ENCODE measurements at places on chromosomes 3 and 15. TPM values are rescaled to one million over a fixed set of nuclear protein-coding genes. Genes with fewer than 3 reads are reported as not detected.

CPNE9 gene
- 1.2 TPM for total RNA-seq

- H3K4me1 ChIP-seq: peaks cover 40% of the 10 kb centered on the region
- H3K4me3 ChIP-seq: no peak overlapping the region
- peak overlapping the region; percentile 73 for H3K27ac ChIP-seq
- DNase-seq: no peak
Observed at GRCh38 chr3:23856286-23856685, 50.5 kb downstream of the UBE2E1 start.

- no peaks in the 10 kb centered on the region for H3K27me3 ChIP-seq
- H3K4me1 ChIP-seq: no peaks in the 10 kb centered on the region
- no peaks in the 10 kb centered on the region for H3K36me3 ChIP-seq
- H3K4me3 ChIP-seq: no peak overlapping the region
- H3K27ac ChIP-seq: no peak overlapping the region
Observed at GRCh38 chr15:32642667-32643435, 1.3 kb downstream of the SCG5 start.

DNA sequence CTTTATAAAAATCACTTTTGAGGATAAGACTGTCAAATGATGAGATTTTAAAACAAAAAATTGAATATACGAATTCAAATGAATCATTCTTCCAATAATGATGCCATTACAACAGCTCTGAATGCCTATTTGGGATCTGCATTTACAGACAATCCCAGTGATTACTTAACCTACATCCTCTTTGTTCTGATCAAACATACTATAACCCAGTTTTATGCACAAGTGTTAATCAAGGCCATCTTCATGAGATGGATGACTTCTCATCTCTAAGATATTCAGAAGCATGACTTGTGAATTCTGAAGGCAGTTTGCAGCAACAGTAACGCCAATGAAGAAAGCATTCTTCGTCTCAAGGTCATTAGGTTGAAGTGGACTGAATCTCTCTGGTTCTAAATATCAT, 90.3 kb upstream of the MEX3B start:
- H3K27ac ChIP-seq: no peak overlapping the region
- no peak overlapping the region for H3K4me3 ChIP-seq
- no peaks in the 10 kb centered on the region for H3K27me3 ChIP-seq
- peaks cover 35% of the 10 kb centered on the region for H3K36me3 ChIP-seq
- no peaks in the 10 kb centered on the region for H3K4me1 ChIP-seq

GRCh38 chr3:133799794-133800585, 5.6 kb upstream of the SRPRB start:
- H3K36me3 ChIP-seq: no peaks in the 10 kb centered on the region
- no peak overlapping the region for H3K27ac ChIP-seq
- peaks cover 5% of the 10 kb centered on the region for H3K27me3 ChIP-seq
- peaks cover under 1% of the 10 kb centered on the region for H3K4me1 ChIP-seq
- no peak overlapping the region for H3K4me3 ChIP-seq
